ENCODE measurements at places on chromosomes 4 and X.
A peak's percentile ranks its signal among the peaks of the same experiment; 100 is the strongest.

DNA sequence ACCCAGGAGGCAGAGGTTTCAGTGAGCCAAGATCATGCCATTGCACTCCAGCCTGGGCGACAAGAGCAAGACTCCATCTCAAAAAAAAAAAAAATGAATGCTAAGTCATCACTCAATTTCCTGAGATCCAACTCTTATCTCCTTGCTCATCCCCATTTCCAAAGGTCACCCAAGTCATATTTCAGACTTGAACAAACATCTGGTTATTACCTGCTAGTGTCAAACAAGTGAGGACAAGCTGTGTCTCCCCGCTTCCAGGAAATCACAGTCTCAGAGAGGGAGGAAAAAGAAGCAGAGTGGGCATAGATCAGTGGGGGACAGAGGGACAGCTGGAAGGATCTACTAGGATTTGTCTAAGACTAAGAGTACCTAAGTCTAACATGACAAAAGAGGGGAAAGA lies 147.5 kb upstream of the FUNDC1 start:
- no peak for DNase-seq

- peak; percentile 17 for DNase-seq
Observed at GRCh38 chr4:2261110-2261852, 628 bp downstream of the MXD4 start.

- DNase-seq, result no peak
Observed at GRCh38 chrX:30971774-30972603, 82.9 kb upstream of the TAB3 start.

DNA sequence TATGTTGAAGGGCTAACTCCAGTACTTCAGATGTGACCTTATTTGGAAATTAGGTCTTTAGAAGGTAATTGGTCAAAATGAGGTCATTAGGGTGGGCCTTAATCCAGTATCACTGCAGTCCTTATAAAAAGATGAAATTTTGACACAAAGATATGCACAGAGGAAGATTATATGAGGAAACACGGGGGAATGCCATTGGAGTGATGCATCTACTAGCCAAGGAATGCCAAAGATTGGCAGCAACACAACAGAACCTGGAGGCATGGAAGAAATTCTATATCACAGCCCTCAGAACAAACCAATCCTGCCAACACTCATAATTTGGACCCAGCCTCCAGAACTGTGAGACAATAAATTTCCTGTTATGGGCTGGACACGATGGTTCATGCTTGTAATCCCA lies 17.6 kb downstream of the TRIM61 start:
- no peak for DNase-seq

DNA sequence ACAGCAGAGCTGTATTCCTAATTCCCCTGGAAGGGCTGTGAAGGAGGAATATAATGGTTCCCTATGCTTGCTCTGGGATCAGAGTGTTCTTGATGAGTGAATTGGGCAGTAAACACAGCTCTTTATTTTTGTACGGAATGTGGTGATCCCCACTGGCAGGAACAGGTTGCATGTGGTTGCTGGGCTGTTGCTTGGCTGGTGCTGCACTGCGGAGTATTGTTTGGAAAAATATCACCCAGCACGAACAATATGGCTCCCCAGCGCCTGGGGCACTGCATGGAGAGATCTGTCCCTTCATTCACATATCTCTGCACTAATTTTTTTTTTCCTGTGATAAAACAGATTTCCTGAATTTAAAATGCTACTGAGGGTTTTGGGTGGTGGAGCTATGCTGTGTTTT lies 119.7 kb downstream of the MGST2 start:
- DNase-seq, result no peak

GRCh38 chrX:101785142-101785541 lies 125.5 kb upstream of the ARMCX2 start:
- no peak for DNase-seq

- no peak for DNase-seq
Observed at GRCh38 chr4:141636771-141637460, 533 bp downstream of the IL15 start.

- no peak for DNase-seq
Observed at GRCh38 chr4:52110171-52110570, 59.1 kb downstream of the SPATA18 start.

DNA sequence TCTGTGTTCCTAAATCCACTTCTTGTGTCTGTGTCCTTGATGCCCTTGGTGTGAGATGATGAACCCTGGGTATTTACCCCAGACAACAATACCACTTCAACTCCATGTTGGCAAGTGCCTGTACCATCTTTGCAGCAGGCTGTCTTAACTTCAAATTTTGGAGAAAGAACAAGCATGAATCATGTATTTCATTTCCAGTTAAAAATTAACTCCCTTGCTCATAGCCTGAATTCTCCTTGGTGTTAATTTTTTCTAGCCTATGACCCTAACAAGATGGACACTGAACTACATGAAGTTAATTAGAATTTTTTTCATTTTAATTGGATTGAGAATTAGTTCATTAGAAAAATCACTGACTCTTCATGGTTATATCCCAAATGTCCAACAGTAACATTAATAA lies 267.8 kb upstream of the INTU start:
- DNase-seq, result no peak

- DNase-seq, result no peak
Observed at GRCh38 chrX:39267176-39267575, 465.9 kb downstream of the MID1IP1 start.

GRCh38 chr4:66926687-66927086 lies 618.6 kb downstream of the CENPC start:
- no peak for DNase-seq

DNA sequence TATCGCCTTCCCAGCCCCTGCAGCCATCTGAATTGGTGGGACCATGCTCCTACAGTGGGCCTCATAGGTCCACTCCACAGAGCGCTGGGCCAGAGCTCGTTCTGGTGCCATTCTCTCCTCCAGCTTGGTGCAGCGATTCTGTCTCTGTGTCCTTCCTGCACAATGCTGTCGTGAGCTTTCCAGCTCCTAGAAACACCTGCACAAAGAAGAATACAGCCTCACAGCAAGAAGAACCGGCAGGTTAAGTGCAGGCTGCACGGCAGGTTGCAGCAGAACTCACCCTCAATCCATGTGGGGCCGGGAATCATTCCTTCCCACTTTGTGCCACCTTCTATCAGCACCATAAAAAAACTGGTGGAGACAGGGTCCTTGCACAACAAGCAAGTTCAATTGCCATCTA lies 101.2 kb upstream of the ENPP6 start:
- DNase-seq, result no peak

DNA sequence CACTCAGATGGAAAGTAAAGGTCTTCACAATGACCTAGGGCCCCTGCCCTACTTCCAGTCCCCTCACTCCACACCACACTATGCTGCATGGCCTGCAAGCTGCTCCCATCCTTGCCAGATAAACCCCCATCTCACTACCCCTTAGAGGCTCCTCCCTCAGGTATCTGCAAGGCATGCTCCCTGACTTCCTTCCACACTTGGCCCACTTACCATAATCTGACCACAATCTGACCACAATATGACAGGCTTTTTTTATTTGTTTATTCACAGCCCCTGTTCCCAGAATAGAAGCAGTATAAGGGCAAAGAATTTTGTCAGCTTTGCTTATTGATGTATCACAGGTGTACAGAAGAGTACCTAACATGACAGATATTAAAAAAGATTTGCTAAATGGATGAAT lies 124.7 kb downstream of the CAMK2D start:
- no peak for DNase-seq

GRCh38 chr4:3352941-3353594 lies 60.2 kb downstream of the RGS12 start:
- no peak for DNase-seq

GRCh38 chr4:169993531-169993930 lies 32.7 kb downstream of the MFAP3L start:
- DNase-seq, result no peak

- no peak for DNase-seq
Observed at GRCh38 chr4:80711956-80712355, 318.6 kb upstream of the BMP3 start.

DNA sequence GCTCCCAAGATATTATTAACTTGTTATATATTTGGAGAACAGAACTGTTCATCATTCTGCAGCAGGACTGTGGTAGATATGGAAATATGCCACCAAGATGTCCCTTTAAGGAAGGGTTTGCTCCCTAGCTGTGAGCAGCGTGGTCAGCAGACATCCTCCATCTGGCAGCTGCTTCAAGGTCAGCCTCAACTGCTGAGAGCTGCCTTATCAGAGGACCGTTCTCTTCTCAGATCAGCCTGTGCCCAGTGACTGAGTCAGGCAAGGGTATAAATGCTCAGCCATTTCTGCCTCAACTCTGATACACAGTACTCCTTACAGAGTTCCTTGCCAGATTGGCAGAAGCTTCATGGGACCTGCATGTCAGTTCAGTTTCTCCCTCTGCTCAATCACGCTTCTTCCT lies 63.4 kb upstream of the MAGEB2 start:
- DNase-seq, result no peak

DNA sequence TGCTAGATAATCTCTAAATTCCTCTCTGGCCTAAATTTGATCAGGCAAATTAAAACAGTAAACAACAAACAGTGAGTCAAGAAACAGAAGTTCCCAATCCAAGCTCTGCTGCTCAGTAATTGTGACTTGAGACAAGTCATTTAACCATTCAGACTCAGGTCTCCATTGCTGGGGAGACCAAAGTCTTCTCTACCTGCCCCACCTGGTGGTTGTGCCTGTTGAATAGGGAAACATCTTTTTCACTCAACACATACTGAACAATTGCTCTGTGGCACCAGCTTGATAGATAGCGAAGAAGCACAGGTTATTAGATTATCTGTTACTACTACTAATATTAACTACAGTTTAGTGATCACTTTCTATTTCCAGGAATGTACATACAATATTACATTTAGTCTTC lies 112.1 kb upstream of the EOLA2 start:
- no peak for DNase-seq

GRCh38 chr4:20026456-20026855 lies 225.2 kb upstream of the SLIT2 start:
- no peak for DNase-seq

- no peak for DNase-seq
Observed at GRCh38 chr4:98506462-98507132, 151.8 kb downstream of the TSPAN5 start.

DNA sequence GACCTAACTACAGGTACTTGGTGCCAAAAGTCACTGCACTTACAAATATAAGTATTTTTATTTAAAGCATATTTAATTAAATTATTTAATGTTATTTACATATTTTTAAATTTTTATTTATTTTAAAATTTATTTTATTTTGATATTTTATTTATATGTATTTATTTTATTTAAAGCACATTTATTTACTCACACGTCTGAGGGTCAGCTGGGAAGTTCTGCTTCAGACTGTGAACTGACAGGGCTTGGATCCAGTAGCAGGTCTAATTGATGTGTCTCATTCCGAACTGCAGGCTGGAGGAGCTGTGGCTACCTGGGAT lies 392.5 kb downstream of the GBA3 start:
- DNase-seq, result no peak

DNA sequence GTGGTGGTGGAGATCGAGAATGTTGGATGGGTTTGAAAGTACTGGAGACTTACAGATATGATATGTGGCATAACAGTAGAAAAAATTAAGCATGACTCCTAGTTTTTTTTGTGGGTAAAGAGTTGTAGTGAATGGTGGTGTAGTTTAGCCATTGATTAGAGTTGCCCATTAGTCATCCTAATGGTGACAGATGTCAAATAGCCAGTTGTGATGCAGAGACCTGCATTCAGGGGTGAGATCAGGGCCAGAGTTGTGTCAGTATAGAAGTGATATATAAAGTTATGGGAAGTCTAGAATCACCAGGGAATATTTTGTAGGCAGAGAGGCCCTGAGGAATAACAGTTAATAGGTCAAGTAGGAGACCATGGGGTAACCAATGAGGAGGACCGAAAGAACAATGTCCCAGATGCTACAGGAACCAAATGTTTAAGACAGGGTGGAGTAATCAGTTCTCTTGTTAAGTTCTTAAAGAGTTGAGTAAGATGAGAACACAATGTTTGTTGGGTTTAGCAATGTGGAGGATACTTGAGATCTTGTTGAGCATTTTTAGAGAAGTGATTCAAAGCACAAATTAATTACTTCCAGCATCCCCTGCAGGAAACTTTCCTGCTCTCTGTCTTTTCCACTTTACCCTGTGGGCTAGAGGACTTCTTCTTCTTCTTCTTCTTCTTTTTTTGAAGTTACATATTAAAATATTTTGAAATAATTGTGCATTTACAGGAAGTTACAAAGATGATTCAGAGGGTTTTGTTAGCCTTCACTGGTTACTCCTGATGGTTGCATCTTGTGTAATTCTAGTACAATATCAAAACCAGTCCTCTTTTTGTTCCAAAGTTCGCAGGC lies 13.3 kb downstream of the SGMS2 start:
- DNase-seq, result no peak

GRCh38 chr4:121242188-121242750 lies 78.1 kb upstream of the TNIP3 start:
- DNase-seq, result no peak
